ENCODE measurements at places on chromosomes 7 and 10. TPM values are rescaled to one million over a fixed set of nuclear protein-coding genes. Genes with fewer than 3 reads are reported as not detected.

The PNLIPRP3 gene
- not detected for total RNA-seq

The NUTM2D gene
- 1.5 TPM for total RNA-seq

GRCh38 chr7:6272481-6273323 is at the start of gene CYTH3:
CYTH3 (minus strand) TSS chr7:6272624; CDS start chr7:6272507, 117 bp downstream.
- peak; percentile 77 for DNase-seq
- peak within 1 kb of the TSS; percentile 66 for H3K27ac ChIP-seq
- H3K27me3 ChIP-seq = peaks cover 65% of the 10 kb centered on the region
- H3K4me1 ChIP-seq = peaks cover 22% of the 10 kb centered on the region
- peak within 1 kb of the TSS; percentile 94 for H3K4me3 ChIP-seq
- peaks cover 4% of the 10 kb centered on the region for H3K36me3 ChIP-seq

The LRRTM3 gene
- total RNA-seq = not detected

- H3K4me3 ChIP-seq = no peak overlapping the region
- H3K36me3 ChIP-seq = no peaks in the 10 kb centered on the region
- DNase-seq = no peak
- H3K27ac ChIP-seq = no peak overlapping the region
- peaks cover 36% of the 10 kb centered on the region for H3K4me1 ChIP-seq
Observed at GRCh38 chr10:5559642-5560141, 34.9 kb downstream of the CALML3 start.

Measured in activated T-cell treated with anti-CD3 and anti-CD28 coated beads, Interleukin-2, amount 50 U/mL, for 72 hours (primary cell).